Activated CD4-positive, alpha-beta T cell treated with anti-CD3 and anti-CD28 coated beads, Interleukin-2, amount 50 U/mL, for 24 hours (primary cell): ENCODE measurements at places on chromosomes 7 and 10.

DNA sequence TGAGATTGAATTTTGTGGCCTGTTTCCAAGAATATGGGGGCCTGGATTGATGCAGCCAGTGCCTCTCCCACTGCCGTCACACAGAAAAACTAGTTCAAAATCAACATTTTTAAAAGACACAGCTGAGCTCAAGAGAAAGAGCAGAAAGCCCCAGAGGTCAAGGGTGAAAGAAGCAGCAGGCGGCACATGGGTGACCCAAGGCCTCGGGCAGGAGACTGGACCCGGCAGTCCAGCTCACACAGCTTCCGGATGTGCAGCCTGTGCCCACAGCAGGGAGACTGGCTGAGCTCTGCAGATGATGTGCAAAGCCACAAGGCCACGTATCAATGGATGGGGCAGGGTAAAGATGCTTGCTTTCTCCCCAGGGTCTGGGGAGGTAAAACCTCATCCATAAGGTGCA lies 50.4 kb upstream of the RNF32 start:
- DNase-seq: no peak

- no peak for DNase-seq
These were observed 76.7 kb upstream of the SAMD8 start for GRCh38 chr10:75034714-75035258.

- DNase-seq: no peak
These were observed 163.2 kb downstream of the JAZF1 start for GRCh38 chr7:28017372-28017771.

- no peak for DNase-seq
These were observed 20.8 kb upstream of the ALOX5 start for GRCh38 chr10:45353186-45353585.

- DNase-seq: no peak
These were observed 235.1 kb upstream of the ADARB2 start for GRCh38 chr10:1972406-1972805.

DNA sequence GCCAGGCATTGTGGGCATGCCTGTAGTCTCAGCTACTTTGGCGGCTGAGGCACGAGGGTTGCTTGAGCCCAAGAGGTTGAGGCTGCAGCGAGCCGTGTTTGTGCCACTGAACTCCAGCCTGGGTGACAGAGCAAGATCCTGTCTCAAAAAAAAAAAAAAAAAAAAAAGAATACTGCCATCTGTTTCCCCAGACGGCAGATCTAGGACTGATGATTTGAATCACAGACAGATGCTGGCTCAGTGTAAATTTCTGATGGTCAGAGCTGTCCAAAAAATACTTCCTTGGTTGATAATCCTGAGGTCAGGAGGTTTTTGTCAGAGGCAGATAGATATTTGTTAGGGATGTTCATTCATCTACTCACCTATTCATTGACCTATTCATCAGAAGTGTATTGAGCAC lies 130.7 kb downstream of the REEP3 start:
- no peak for DNase-seq

DNA sequence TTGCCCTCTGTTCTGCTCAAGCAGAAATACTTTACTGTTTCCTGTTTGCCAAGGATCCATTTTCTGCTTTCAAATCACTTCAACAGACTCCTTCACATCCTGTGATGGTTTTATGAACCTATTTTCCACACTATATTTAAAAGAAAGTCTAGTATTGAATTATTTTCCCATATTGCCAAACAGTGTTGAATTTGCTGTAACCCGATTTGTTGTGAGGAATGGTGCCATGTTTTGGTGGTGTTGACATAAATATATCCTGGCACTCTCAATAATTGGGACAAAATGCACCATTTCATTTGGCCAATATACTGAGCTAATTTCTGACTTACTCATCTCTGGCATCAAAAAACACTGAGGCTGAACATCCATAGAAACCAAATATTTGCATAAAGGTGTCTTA lies 615.4 kb upstream of the SEMA3D start:
- DNase-seq: no peak

- DNase-seq: no peak
These were observed 161.1 kb downstream of the CRPPA start for GRCh38 chr7:16260236-16260728.

GRCh38 chr10:105844676-105845570 lies 1203.8 kb downstream of the SORCS3 start:
- no peak for DNase-seq

DNA sequence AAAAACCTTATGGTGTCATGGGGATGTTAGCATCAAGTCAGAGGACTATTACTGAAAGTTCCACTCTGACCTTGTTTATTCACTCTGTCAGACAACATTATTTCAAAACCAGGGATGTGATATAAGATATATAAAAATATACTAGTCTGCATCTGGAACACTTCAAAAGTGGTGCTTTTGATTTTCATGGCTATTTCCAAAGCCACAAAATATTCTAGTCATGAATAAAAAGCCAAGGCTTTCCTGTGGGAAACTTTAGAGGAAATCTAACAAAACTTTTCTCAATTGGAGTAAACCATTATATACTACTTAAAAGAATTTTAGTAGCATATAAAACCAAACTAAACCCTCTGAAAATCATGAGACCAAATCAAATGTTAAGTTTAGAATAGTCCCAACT lies 205.2 kb downstream of the TMEM26 start:
- DNase-seq: no peak

- DNase-seq: no peak
These were observed 9.3 kb upstream of the ZC3HAV1L start for GRCh38 chr7:139044813-139045794.

- no peak for DNase-seq
These were observed 51.8 kb upstream of the ANK3 start for GRCh38 chr10:60441515-60441914.

DNA sequence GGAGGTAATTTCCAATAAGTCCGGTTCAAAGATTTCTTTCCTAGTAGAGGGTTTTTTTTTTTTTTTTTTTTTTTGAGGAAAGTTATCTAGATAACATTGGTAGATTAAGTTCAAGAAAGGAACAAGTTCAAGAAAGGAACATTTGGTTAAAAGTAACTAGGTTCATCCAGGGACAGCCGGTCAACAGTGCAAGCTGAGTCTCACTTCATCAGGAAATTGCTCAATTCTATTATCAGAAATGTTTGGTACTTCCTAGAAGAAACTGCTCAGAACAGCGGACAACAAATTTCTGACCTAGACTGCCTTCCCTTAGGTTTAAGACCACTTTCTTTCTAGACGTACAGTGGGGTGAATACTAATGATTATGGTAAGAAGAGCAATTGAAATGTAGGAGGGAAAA lies 3.7 kb upstream of the IL2RA start:
- DNase-seq: no peak

- no peak for DNase-seq
These were observed 326.2 kb upstream of the POT1 start for GRCh38 chr7:125255810-125256209.

GRCh38 chr10:126052171-126052570 lies 155.8 kb downstream of the FANK1 start:
- DNase-seq: no peak

DNA sequence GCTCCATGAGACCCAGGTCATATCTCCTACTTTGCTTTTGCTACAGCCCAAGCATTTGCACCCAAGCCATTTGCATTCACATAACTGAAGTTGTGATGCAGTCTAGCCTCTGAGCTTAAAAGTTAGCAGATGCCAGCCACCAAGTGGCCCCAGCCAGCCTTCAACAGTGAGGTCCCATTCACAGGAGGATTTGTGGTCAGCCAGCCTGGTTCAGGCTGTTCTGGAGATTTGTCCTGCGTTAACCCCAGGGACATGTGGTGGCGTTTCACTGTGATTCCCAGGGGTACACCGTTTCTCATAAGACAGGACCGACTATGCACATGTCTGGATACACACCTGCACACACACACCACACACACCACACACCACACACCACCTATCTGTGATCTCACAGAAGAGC lies 51.2 kb downstream of the GPR26 start:
- DNase-seq: no peak

DNA sequence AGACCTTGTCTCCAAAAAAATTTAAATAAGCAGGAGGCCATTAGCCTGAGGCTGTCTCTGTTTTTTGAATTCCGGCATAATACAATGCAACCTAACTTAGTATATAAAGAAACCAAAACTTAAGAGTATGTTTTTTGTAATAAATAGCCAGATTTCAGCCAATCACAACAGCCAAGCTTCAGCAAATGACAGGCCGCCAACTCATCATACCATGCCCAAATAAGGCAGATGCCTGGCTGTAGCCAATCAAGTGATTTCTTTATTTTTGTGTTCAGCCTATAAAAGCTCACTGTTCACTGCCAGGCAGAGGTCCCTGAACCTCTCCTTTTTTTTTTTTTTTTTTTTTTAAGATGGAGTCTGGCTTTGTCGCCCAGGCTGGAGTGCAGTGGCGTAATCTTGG lies 12.7 kb upstream of the PURB start:
- DNase-seq: no peak

- DNase-seq: no peak
These were observed 55.4 kb downstream of the SLC37A3 start for GRCh38 chr7:140342727-140343514.

- no peak for DNase-seq
These were observed 65.0 kb downstream of the RAPGEF5 start for GRCh38 chr7:22291977-22292376.

GRCh38 chr7:26987338-26987737 lies 108.5 kb downstream of the HOXA1 start:
- no peak for DNase-seq

DNA sequence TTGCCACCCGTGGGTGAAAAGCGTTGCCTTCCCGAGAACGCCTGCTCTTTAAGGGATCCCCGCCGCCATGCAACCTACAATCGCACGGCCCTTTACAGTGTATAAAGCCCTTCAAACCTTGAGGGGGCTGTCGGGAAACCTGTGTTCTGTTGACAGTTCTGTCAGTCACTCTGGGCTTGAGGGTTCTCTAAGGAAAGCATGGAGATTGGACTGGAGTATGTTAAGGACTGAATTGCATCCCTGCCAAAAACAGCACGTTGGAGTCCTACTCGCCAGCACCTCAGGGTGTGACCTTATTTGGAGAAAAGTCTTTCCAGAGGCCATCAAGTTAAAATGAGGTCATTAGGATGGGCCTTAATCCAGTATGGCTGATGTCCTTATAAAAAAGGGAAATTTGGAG lies 70.6 kb downstream of the PFKFB3 start:
- DNase-seq: no peak

GRCh38 chr10:102565793-102566192 lies 62.0 kb downstream of the SUFU start:
- no peak for DNase-seq

- DNase-seq: no peak
These were observed 117.2 kb downstream of the ANLN start for GRCh38 chr7:36506820-36507219.

GRCh38 chr7:132349075-132349474 lies 227.2 kb downstream of the PLXNA4 start:
- DNase-seq: no peak

GRCh38 chr10:33107953-33108352 lies 149.9 kb upstream of the ITGB1 start:
- DNase-seq: no peak

- DNase-seq: peak; percentile 82
These were observed 44.8 kb downstream of the PDIA4 start for GRCh38 chr7:148983200-148984146.

DNA sequence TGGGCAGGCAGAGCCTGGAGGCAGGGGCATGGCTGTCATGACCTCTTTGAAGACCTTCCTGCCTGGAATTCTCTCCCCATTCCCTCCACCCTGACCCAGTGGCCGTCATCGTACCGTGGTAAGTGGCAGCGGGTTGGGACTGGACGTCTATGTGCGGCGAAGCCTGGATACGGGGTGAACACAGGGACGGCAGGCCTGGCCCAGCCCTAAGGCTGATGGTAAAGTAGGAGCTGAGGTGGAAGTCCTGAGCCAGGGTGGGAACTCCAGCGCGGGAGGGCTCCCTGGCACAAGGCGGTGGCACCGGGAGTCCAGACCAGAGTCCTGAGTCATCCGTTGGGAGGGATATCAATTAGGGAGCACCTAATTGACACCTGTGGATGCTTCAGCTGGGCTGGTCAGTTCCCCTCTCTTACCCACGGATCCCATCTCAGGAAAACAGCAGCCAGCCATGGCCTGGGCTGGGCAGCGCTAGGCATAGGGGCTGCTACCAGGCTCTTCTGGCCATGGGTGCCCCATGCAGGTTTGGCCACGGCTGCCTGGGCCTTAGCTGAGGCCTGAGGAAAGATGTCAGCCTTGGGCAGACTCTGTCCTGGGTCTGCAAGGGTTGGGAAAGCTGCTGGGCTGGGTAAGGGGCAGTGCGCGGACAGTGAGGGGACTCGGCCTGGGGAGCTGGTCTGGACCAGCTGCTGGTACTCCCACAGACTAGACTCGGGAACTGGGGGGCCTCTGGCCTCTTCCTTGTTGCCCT lies 3.3 kb downstream of the PPIF start:
- no peak for DNase-seq

- no peak for DNase-seq
These were observed 19.6 kb downstream of the GIMAP4 start for GRCh38 chr7:150586785-150587152.

GRCh38 chr10:90227786-90228185 lies 526.4 kb downstream of the KIF20B start:
- DNase-seq: no peak

DNA sequence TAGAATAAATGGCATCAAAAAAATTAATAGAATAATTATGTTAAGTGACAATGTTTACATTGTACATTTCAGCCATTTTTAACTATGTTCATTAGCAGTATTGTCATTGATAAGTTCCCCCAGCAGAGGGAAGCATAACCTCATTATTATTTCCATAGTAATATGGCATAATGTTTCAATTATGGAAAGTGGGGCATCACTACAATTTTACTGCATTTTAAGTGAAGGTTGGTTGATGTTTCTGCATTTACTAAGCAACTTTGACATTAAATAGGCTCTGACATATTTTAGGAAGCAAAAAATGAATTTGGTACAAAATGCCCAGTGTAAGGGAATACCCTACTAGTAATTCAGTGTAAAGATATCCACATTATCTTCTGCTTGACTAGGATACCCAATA lies 218.3 kb downstream of the SEMA3A start:
- no peak for DNase-seq

DNA sequence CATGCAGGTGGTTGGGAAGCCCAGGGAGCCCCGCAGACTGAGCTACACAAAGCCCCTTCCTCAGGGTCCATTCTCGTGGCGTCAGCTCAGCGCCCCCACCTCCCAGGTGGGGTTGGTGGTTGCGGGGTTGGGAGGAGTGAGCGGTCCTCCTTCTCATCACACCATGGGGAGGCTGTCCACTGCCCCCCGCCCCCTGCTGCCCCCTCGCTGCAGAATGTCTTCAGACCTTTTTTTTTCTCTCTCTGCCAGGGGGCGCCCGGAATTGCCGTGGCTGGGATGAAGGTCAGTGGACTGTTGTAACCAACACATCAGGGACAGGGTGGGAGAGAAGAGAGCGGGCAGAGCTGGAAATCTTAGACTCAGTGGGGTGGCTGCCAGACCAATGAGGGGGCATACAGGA lies 116.3 kb downstream of the COL13A1 start:
- DNase-seq: no peak

DNA sequence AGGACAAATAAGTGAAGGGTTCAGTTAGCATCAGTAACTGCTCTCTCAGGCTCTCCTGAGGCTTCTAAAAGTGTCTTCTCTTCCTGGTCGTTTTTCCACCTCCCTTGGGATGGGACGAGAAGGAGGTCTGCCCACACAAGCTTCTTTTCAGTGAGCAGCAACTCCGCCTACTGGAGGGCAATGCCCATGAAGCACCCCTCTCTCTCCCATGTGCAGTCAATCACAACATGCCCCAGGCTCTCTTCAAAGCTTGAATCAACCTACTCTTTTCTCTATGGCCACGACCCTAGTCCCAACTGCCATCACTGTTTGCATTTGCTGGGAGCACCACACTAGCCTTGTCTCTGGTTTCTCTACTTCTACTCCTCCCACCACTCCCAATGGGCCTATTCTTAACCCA lies 135.6 kb downstream of the RPS24 start:
- no peak for DNase-seq
